A549 (cell line): ENCODE measurements at places on chromosomes 16 and 17.
A peak's percentile ranks its signal among the peaks of the same experiment; 100 is the strongest.

DNA sequence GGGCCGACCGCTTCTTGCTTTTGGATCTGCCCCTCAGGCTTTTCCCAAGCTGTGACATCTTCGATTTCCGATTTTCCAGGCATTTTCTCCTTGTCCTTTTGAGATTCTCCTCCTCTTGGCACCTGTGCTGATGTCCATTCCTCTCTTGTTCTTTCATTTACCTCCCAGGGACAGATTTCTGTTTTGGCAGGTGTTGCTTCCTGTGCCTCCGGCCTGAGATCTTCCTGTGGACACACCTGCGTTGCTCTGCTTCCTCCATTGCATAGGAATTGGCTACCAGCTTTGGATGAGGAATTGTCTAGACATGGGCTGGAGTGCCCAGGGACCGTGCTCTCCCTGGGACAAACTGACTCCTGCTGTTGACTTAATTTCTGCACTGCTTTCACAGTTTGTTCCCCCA, 15.1 kb downstream of the GPR179 start:
- no peak for DNase-seq

DNA sequence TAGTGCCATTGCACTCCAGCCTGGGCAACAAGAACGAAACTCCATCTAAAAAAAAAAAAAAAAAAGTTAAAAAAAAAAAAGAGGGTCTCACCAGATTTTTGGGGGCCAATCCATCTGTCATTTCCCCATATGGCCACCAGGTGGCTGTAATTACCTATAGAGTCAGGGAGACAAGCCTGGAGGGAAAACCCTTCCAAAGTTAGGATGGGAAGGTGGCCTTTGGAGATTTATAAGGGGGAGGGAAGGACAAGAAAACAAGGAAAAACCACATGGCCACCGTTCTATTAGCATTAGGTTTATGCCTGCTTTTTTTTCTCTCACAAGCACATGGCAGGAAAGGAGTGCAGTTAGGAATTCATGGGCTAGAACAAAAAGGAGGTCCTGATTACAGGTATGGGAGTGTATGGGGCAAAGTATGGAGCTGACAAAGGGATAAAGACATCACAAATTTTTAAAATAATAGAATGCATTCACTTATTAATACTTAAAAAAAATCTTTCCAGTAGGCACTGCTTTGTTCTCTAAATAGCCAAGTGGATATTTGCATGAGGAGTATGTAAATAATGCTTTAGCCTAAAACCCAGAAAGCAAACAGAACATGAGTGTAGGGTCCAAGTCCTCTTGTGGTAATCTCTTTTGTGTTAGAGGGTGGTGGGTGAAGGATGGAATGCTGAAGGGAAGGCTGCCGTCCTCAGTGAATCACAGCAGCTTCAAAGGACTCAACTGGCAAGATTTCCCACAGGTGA, 5.1 kb downstream of the CYB5D1 start:
- peak; percentile 65 for DNase-seq

GRCh38 chr16:89693931-89694783, 7.3 kb downstream of the SPATA2L start:
- no peak for DNase-seq

DNA sequence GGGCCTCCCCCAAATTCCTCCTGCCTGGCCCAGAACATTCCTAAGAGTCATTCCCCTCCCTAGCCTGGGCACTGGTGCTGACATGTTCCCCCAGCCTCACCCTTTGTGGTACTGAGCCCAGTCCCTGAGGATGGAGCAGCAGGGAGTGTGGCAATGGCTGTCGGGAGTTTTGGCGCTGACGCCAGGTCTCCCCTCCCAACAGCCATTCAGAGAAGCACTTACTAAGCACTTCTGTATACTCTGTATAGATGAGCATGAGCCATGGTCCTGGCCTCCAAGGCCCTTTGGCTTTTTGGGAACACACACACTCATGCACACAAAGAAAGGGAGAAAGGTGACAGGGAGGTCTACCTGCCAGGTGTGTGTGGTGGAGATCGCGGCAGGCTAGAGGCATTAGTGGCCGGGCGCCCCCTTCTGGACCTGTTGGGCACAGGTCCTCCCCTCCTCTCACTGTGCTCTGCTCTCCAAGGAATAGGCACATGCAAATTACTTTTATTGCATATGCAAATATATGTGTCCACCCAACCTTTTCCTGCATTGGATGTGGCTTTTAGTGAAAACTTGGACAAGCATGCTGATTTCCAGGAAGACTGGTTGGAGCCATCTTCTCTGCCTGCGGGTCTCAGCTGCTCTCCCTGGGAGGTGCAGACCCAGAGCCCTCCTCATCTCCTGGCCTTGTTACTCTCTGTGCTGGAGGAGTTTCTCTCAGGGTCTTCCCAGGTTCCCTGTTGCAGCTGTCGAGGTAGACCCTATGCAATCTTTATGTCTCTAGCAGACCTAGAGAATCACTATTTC, 17.4 kb upstream of the C17orf107 start:
- DNase-seq: peak; percentile 71

DNA sequence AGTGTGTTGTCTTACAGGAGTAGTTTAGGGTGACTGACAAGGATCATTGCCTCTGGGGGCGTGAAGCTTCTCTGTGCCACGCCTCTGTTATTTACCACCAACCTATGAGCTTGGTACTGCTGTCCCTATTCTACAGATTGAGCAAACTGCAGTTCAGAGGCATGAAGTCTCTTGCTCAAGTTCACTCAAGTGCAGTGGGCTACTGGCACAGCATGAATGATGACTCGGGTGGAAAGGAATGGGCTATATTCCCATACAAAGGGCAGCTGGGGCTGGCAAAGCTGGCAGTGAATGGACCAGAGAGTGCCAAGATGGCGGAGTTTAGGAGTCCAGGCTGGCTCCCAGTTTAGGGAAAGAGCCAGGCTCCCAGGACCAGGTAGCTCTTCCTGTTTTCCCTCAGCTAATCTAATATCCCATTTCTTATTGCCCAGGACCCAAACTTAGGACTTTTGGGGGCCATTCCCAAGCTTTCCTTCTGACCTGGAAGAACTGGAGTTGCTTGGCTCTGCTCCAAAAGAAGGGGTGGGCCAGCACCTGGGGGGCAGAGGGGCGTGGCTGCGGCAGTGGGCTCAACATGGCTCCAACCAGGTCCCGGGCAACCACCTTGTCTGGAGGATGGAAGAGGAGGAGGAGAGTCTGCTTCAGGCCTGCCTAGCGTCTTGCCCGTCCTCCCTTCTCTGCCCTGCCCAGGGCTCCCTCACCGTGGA, 12.9 kb downstream of the PLK1 start:
- peak; percentile 25 for DNase-seq

GRCh38 chr17:72369366-72369765, 248.5 kb downstream of the SOX9 start:
- DNase-seq: no peak

GRCh38 chr17:48460052-48460451, 30.0 kb upstream of the SKAP1 start:
- DNase-seq: no peak

DNA sequence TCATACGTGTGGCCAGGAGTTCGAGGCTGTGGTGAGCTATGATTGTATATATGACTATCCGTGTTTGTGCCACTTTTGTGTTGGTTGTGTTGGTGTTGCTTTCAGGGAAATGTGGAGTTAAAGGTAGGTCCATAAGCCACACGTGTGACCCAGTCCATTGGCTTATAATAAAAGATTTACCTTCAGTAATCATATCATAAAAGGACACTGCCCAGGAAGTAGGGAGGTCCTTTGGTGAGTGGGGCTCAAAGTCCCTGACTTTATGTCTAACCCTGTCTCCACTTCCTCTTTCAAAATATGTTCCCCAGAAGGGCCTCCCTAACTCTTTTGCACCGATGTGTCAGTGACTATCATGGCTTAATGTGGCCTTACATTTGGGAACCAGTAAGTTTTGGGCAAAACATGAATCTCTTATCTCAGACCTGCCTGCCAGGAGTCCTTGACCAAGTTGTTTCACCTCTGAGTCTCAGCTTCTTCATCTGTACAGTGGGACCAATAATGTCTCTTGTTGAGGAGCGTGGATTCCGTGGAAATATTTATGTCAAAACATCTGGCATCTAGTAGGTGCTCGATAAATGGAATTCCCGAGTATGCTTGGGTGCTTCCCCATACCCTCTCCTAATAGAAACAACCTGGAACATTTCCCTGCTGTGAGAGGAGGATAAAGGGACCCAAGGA, 4.8 kb downstream of the TNP2 start:
- DNase-seq: no peak

DNA sequence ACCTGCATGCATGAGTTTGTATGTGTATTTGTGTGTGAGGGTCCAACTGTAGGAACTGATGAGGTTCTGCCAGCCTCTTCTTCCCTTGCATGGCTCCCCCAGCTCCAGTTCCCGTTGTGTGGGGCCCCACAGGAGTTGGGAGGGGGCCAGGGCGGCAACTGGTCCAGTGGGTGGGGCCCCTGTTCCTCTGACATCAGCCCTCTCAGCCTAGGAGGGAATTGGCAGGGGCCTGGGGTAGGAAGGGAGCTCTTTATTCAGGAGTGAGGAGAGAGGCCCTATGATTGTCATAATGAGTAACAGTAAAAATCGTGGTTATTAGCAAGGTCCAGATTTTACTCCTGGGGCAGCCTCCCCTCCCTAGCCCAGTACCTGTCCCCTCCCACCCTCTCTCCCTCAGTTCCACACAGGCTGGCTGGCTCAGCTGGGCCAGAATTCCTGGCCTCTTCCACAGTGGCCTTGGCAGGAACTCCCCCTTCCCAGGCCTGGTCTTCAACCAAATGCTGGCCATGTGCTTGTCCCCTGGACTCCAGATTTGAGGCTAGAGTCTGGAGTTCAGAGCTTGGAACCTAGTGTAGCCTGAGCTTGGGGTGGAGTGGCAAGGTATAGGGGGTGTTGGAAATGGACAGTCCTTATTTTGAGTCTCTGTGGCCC, 18.9 kb downstream of the RARA start:
- no peak for DNase-seq

- DNase-seq: no peak
Observed at GRCh38 chr17:81135505-81136278, 29.6 kb upstream of the PVALEF start.

GRCh38 chr17:31674717-31675349, 184.2 kb downstream of the COPRS start:
- DNase-seq: no peak

DNA sequence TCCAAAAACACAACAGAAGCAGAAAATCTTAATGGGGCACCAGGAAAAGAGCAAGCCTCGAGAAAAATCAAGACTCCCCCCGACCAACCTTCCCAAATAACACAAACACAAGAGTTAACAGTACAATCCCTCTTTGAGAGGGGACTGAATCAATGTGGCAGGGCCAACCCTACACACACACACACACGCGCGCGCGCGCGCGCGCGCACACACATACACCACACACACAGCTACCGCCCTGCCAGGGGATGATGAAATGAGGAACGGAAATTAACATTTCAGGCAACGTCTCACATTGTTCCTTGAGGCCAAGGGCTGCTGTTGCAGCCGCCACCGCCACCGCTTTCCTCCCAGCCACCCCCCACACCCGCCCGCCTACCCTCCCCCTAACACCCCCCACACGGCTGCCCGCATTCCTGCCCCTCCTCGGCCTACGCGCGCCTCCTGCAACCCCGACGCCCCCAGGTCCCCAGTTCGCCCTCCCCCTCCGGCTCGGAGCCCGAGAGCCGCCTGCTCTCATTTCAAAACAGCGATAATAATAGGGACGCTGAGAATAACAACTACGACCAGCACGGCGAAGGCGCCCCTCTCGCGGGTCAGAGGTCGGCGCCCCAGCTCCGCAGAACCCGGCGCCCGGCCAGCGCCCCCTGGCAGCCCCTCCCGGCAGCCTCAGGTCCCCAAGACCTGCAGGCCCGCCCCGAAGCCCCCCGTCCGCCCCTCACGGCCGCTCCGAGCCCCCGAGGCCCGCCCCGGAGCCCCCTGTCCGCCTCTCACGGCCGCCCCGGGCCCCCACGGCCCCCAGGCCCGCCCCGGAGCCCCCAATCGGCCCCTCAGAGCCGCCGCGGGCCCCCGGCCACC, 1.1 kb downstream of the ANKRD11 start:
- peak; percentile 73 for DNase-seq

DNA sequence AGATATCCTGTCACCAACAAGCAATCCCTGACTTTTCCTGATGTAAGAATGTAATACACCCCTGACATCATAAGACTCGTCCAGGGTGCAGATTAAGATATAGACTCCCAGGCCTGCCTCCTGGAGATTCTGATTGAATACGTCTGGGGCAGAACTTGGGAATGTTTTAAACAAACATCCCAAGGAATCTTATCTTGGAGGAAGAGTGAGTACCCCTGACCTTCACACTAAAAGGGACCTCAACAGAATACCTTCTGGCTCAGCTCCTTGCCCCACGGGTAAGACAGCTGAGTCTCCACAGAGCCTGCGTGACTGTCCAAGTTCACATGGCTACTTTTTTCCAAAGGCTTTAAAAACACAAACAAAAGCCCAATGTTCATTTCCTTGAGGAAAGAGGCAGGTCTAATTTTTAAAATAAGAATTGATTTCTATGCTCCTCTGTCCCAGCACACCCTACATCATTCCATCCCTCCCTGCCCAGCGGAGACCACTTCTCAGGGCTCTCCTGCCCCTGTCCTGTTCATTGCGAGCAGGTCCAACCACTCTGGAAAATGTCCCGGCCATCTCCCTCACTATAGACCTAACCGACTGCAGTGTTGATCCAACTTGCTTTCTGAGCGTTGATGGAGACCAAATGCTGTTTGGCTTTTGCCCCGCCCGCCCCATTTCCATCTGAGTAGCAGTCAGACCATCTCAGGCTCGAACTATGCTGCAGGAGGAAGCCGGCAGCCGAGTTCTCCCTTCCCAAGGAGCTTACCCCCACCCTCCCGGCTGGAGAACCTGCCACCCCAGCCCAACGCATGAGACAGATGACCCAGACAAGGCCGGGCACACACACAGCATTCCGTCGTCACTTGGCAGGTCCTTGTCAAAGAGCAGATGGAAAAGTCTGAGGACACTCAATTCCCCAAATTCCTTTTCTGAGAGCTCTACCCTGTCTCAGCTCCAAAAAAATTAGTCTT, 44.1 kb upstream of the MYH10 start:
- no peak for DNase-seq

- no peak for DNase-seq
Observed at GRCh38 chr16:86306011-86306644, 204.2 kb upstream of the FOXF1 start.

GRCh38 chr16:33059206-33059605, 134.8 kb upstream of the TP53TG3C start:
- no peak for DNase-seq

DNA sequence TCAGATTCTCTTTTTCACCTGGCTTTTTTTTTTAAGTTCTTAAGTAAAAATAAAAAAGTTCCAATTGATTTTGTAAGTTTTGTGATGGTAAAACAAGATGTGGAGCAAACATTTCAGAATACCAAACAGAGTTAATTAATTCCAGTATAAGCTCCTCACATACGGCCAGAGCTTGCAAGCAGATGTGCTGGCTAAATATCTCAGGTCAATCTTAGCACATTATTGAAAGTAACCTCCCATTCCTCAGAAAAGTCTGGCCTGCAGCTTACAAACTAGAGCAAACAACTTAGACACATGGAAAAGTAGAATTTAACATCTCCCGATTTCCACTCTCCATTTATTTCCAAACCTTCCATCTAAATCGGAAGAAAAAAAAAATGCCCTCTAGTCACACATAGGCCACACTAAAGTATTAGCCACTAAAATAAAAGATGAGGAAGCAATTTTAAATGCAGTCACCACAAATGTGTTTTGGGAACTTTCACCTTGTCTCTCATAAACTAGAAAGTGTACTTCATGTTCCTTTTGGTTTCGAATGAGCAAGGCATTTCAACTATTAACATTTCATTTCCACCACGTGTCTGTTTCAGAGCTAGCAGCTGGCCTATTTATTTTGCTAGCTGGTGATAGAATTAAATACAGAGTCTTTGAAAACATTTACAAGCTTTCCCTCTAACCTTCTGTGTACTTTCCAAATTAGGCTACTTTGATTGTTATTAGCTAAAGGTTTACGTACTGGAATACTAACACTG, 143.3 kb downstream of the STX8 start:
- DNase-seq: no peak
